Suprapubic skin (tissue), 4 donors: ENCODE measurements at places on chromosomes 5 and 9. TPM values are rescaled to one million over a fixed set of nuclear protein-coding genes. Genes with fewer than 3 reads are reported as not detected.
A peak's percentile ranks its signal among the peaks of the same experiment; 100 is the strongest.

DNA sequence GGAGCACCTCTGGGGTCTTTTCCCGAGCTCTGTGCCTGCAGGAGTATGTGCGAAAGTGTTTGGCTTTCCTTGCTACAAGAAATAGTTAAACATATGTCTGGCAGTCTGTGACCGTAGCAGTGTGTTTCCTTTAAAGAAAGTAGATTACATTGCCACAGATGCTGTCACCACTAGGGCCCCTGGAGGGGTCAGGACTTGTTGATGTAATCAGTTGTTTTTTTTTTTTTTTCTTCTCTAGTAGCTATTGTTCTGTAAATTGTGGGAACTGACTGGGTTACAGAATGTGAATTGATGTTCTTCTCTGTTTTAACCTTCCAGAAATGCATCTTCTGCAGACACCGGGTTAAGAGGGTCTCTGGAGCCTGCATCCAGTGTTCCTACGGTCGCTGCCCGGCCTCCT lies 345.6 kb downstream of the KDM4C start:
- no peak for DNase-seq

DNA sequence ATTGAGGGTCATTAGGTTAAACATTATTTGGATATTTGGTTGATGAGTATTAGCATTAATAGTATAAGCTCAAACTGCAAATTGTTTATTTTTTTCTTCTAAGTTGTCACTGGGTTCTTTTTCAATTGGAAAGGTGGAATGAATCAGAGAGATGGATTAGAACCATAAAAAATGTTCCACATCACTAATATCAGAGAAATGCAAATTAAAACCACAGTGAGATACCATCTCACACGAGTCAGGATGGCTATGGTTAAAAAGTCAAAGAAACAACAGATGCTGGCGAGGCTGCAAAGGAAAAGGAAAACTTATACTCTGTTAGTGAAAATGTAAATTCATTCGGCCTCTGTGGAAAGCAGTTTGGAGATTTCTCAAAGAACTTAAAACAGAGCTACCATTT lies 122.8 kb downstream of the CCDC192 start:
- no peak overlapping the region for H3K27ac ChIP-seq
- no peaks in the 10 kb centered on the region for H3K27me3 ChIP-seq
- H3K4me3 ChIP-seq, result no peak overlapping the region

DNA sequence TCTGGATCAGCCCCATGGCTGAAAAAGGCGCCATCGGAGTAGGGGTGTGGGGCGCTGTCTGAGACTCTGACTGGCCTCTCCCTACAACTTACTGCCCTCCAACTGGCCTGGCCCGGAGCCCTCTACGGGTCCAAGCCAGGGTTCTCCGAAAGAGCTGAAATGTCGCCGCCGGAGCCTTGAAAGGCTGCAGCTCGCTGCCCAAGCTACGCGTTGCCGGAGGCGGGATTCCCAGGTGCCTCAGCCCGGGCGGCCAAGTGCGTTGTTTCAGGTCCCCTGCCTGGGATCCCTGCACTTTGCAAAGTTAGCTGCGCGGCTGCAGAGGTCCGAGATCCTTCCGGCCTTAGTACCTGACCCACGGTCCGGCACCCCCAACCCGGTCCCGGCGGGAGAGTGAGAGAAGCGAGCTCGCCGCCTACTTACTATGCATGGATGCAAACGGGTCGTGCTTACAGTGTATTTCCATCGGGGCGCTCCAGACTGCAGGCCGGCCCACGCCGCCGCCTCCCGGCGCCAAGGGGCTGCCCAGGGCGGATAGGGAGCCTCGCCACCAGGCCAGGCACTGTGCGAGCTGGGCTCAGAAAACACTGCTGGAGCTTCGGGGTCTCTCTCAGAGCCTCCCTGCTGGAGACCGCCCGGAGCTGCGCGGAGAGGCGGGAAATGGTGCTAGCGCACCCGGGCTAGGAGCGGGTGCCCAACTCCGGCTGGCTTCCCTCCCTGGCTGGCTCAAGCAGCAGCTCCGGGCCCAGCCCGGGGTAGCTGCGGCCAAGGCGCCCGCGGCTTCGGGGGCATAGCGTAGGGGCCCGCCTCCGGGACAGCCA lies 7.7 kb downstream of the PAX5 start:
- DNase-seq, result no peak
- peaks cover 51% of the 10 kb centered on the region for H3K4me1 ChIP-seq
- peaks cover 100% of the 10 kb centered on the region for H3K27me3 ChIP-seq
- peak overlapping the region; percentile 46 for H3K4me3 ChIP-seq
- no peaks in the 10 kb centered on the region for H3K36me3 ChIP-seq
- no peak overlapping the region for H3K27ac ChIP-seq

- H3K27ac ChIP-seq, result no peak overlapping the region
- no peaks in the 10 kb centered on the region for H3K27me3 ChIP-seq
- H3K4me3 ChIP-seq, result no peak overlapping the region
- H3K36me3 ChIP-seq, result no peaks in the 10 kb centered on the region
- no peak for DNase-seq
Observed at GRCh38 chr5:112532654-112533360, 113.7 kb upstream of the EPB41L4A start.

Gene C9
- total RNA-seq, result not detected
